ENCODE measurements at places on chromosomes 4 and X. TPM values are rescaled to one million over a fixed set of nuclear protein-coding genes. Genes with fewer than 3 reads are reported as not detected.

The FRMD7 gene
- 0.28 TPM for total RNA-seq

- no peak for DNase-seq
These were observed 16.5 kb upstream of the HPRT1 start for GRCh38 chrX:134443461-134443860.

DNA sequence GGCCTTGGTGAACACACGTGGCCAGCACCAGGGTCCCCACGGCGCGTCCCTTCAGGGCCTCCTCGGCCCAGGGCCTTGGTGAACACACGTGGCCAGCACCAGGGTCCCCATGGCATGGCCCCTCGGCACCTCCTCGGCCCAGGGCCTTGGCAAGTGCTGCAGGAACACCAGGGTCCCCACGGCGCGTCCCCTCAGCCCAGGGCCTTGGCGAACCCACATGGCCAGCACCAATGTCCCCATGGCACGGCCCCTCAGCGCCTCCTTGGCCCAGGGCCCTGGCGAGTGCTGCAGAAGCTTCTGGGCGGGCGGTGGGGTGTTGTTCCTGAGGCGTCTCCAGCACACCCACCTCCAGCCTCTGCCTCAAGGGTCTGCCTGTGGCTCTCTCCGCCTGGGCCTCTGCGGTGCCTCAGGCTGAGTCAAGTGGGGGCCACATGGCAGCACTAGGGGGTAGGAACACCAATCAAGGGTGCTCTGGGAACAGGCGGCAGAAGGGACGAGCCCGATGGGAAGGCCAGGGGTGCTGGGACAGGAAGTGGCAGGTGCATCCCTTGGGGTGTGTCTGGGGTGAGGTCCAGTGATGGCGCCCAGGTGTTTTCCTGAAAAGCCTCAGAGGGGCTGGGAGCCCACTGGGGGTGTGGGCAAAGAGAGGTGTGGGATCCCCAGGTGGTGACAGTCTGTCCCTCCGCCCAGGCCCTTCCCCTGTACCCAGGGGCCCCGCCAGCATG, 41.8 kb upstream of the CPLX1 start:
- no peak for DNase-seq

DNA sequence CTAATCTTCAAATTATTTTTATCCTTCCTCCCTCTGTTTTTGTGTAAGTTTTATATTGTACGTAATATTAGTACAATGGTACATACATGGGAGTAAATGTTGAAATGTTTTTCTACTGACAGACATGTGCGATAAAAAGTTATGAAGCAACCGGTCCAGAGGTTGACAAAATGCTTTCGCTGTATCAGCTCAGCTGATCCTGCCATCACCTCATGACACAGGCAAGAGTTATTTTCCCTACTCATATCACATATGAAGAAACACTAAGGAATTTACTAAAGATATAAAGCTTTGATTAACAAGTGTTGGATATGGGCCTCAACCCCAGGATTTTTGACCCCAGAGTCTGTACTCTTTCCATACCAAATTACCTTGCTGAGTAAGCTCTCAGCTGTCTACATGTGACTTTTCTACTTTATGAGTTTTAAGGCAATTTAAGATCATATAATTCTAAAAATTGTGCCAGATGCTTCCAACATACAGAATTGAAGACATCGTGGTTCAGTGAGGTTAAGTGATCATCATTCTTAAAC, 50.0 kb downstream of the CLCN5 start:
- no peak for DNase-seq

GRCh38 chr4:898869-899555, 33.1 kb downstream of the GAK start:
- no peak for DNase-seq

DNA sequence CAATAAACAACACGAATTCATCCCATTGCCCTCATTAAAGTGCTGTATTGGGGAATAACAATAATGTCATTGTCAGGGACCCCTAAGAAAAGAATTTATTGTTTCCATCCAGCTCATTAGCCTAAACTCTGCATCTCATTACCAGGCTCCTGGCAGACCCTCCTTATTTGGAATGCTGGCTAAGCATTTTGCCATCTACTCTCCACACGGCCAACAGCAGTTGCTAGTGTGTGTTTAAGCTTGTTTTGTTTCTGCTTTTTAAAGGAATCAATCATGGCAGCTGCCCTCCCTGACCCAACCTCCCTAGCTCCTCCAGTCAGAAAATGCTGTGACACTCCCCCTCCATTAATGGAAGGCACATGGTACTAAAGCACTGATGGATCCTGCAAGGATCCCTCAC, 43.5 kb downstream of the GATB start:
- no peak for DNase-seq

- DNase-seq, result no peak
These were observed 54.4 kb upstream of the ANKRD17 start for GRCh38 chr4:73312967-73313366.

DNA sequence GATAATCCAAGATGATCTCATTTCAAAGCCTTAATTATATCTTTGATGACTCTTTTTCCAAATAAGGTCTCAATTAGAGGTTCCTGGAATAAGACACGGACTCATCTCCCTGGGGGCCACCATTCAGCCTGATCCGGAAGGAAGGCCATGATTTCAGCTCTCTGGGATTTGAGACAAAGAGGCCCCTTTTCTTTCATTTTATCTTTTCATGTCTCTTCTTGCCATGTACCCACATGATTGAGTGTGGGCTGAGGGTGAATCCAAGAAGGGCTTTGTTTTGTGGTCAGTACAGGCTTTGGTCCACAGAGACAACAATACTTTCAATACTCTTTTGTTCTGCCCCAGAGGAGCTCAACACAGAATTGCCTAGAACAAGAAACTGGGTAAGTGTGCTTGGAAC, 261.2 kb downstream of the TRIML1 start:
- DNase-seq, result no peak

- no peak for DNase-seq
These were observed 6.6 kb downstream of the PF4V1 start for GRCh38 chr4:73859614-73860088.

- no peak for DNase-seq
These were observed 146.7 kb upstream of the ZXDB start for GRCh38 chrX:57445076-57445475.
